ENCODE measurements at places on chromosomes 7 and 10.

GRCh38 chr7:139855498-139856270, 26.6 kb downstream of the TBXAS1 start:
- DNase-seq = peak; percentile 93

DNA sequence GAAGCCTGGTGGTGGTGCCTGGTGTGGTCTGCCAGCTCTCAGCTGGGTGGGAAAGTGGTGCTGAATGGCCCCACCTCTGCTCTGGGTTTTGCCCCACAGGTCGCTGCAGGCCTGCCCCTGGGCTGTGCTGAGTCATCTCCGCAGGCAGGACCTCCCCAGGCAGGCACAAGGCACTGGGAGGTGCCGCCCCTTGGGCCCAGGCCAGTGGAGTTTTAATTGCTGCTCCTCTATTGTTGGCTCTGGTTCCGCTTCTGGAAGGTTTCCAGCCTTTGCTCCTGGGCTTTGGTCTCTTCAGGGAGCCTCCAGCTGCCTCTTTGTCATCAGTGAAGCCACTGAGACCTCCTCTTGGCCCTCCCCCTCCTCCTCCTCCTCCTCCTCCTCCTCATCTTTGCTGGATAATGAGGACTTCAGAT, 180.3 kb upstream of the GRB10 start:
- DNase-seq = peak; percentile 30

DNA sequence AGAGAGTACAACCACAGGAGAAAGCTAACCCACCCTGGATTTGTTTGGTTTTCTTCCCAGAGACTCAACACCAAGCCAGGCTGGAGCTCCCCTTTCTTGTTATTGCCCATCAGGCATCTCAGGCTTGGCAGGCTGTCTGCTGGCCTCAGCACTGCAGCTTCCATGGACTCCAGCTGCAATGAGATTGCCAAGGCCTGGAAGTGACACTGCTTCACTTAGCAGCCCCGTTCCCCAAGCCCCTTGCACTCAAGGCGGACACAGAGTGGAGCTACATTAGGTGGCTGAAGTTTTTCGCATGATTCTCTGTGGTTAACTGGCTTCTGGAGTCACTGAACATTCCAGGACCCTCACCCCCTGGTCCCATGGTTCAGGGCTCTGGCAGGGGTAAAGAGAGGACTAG, 163.1 kb upstream of the GDF10 start:
- no peak for DNase-seq

GRCh38 chr7:128893251-128894100, 17.0 kb downstream of the KCP start:
- DNase-seq = no peak

DNA sequence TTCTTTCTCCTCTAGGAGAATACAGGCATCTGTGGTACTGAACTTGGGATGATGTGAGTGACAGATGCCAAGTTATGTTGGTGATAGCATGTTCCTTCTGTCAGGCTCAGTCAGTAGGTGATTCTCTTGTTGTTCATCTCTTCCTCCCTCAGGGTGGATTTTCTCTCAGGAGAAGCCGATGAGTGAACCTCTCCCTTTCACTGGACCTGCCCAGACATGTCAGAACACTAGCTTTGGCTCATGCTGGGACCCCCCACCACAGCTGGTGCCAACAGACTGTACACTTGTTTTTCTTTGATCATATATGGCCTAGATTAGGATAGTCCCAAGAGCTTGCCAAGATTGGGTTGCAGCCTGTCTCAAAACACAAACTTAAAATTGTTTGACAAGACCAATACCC, 129.4 kb downstream of the BMPER start:
- DNase-seq = no peak

GRCh38 chr7:76515999-76516443, 5.7 kb downstream of the UPK3B start:
- peak; percentile 71 for DNase-seq

DNA sequence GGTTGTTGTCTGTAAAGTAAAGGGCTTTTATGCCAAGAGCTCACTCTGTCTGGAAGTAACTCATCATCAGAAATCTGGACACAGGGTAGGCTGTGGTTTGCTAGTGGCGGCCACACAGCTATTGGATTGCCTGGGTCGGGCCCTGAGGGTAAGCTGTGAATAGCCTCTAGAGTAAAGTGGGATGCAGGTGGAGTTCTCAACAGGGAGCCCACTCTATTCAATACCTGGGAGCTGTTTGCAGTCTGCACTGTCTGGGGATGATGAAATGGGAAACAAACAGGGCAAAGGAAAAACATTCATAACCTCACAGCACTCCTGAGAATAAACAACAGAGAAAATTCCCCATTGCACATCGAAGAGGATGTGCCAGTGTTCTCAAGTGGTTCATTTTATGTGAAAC, 582.6 kb downstream of the CALN1 start:
- no peak for DNase-seq

GRCh38 chr7:56537952-56538351, 421.7 kb upstream of the NUPR2 start:
- no peak for DNase-seq

DNA sequence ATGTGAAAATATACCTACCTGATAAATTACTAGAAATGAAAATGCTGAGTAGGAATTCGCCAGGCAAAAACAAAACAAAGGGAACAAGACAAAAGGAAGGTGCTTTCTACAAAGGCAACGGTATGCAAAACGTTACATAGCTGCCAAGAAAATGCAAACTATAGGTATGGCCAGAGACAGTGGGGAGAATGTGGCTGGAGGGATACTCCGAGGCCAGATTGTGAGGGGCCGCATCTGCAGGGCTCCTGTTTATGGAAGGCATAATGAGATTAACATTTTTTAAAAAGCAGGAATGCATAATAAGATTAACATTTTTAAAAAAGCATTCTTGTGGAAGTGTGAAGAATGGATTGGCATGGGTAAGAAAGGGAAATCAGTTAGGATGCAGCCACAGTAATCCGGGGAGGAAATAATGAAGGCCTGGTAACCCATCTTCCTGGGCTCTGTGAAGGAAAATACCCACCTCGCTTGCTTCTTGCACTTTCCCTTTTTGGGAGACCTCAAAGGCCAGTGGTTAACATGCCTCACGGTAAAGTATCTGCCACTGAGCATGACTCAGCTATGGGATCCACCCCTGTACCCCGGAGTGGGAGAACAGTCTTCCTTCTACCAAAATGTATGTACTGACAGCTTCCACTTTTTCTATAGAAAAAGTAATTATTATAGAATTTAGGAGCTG, 145.8 kb upstream of the LRRN3 start:
- DNase-seq = no peak

- DNase-seq = no peak
Observed at GRCh38 chr10:9294865-9295264, 1240.4 kb downstream of the GATA3 start.

- DNase-seq = no peak
Observed at GRCh38 chr10:49689882-49690510, 10.5 kb downstream of the C10orf53 start.

GRCh38 chr10:64977915-64978314, 1456.7 kb downstream of the REEP3 start:
- DNase-seq = no peak

DNA sequence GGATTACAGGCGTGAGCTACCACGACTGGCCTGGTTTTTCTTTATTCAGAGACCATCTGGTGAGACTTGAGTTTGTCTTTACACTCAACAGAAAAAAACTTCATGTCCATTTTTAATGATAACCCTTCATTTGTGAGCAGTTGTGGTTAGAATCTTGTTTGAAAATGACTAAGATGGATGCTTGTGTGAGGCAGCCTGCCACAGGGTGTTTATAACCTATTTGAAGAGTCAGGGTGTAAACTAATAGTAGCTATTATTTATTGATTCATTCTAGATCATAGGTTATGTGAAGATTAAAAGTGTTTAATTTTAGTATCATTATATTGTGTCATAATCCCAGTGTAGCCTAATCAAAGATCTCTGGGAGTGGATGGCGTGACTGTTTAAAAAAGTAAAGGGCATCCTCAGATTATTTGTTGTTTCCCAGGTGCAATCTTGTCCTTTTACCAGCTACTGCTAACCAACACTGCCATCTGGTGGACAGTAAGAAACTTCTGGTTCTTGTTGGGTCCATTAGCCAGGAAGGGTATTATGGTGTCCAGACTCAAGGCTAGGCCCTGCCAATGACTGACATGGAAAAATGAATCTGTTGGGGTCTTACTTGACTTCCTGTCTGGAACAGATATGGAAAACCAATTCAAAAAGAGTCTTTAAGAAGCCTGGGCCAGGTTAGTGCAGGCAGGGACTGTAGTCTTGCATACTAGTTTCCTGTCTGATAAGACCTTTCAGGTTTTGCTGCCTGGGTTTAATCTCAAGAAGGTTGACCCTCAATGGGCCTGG, 24.9 kb downstream of the NRBF2 start:
- DNase-seq = peak; percentile 62

DNA sequence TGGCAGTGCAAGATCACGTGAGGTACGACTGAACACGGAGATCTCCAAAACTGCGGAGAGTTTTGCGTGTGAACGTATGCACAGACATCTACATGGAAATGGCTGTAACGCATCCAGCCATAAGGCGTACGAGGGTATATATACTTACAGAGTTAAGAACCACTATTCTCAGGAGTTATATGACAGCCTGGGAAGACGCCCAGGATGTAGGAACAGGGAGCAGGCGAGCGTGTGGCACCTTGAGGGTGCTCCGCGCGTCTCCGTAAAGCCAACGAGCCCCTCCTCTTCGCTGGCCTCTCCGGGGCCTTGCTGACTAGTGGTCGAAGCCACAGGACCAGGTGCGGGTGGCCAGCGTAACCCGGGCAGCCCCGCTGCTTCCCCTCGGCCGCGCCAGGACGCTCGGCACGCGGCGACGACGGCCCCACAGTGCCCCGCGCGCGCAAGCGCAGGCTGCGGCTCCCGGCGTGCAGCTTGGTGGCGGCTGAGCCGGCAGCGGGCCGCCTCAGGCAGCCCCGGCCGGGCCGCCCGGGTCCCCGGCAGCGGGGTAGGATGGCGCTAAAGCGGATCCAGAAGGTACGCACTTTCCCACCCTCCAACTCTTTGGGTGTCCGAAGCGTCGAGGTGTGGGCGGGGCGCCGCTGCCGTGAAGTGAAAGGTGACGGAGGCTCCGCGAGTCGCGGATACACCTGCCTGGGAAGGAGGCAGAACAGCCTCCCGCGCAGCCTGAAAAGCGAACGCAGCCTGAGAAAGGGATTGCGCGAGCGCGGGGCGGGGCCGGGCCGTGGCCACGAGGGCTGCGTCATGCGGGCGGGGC, at the start of gene UBE2D4:
UBE2D4 (plus strand) TSS at position 453 of the 814 bp plus-strand sequence; CDS start at position 550, 97 bp downstream.
- DNase-seq = peak; percentile 84
